ENCODE measurements at places on chromosomes 1 and 21.

- DNase-seq: no peak
These were observed 40.1 kb downstream of the TMED5 start for GRCh38 chr1:93140106-93140505.

GRCh38 chr1:64055310-64055709 lies 148.1 kb upstream of the UBE2U start:
- DNase-seq: no peak

DNA sequence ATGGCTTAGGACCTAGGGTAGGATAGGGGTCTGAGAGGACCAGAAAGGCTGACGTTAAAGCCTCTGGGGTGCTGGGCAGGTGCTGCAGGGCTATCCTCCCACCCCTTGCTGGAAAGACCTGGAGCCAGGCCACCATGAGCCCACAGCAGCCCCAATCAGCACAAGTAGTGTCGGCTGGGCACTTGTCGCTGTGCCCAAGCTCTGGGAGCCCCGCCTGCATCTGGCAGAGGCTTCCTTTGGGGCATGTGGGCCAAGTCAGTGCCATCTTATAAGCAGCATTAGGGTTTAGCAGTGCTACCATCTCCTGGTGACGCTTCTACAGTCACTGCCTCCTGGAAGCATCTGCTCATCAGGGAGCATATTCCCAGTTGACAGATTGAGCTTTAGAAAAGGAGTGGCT lies 31.3 kb downstream of the MAN1C1 start:
- DNase-seq: no peak

DNA sequence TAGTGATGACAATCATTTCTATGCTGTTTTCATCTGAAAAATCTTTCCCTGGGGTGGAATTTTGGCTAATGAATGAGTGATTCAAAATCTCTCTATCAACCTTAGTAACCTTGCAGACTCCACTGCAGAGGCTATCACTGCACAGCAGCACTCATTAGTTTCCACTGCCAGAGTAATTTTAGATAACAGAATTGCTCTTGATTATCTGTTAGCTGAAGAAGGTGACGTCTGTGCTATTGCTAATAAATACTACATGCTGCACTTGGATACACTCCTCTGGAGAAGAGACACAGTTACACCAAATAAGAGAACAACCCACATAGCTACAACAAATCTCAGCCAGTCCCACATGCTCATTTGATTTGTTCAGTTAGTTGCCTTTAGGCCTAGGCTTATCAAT lies 1348.4 kb downstream of the NCAM2 start:
- DNase-seq: no peak

GRCh38 chr1:85850238-85850637 lies 142.0 kb upstream of the ZNHIT6 start:
- peak; percentile 81 for DNase-seq

All from GM04504 (cell line).